Activated naive CD4-positive, alpha-beta T cell treated with anti-CD3 and anti-CD28 coated beads for 36 hours (primary cell): ENCODE measurements at places on chromosomes 7 and 10. TPM values are rescaled to one million over a fixed set of nuclear protein-coding genes. Genes with fewer than 3 reads are reported as not detected.

- DNase-seq = no peak
Observed at GRCh38 chr7:138477581-138477980, 17.5 kb downstream of the TRIM24 start.

DNA sequence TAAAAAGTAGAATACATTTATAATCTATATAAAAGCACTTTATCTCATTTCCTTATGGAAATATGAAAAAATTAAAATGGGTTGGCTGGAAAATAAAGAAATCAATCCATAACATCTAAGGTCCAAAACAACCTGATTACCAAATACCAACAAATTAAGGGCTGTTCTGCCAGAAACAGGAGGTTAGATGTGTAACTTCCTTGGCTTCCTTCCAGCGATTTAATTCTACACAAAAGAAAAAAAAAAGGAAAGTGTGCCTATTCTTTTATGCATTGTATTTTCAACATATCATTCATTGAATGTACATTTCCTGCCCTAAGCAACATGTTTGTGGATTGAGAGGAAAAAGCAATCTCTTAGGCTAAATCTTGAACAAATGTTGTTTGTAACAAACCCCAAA is 36.2 kb upstream of the USP6NL start:
- DNase-seq = no peak

DNA sequence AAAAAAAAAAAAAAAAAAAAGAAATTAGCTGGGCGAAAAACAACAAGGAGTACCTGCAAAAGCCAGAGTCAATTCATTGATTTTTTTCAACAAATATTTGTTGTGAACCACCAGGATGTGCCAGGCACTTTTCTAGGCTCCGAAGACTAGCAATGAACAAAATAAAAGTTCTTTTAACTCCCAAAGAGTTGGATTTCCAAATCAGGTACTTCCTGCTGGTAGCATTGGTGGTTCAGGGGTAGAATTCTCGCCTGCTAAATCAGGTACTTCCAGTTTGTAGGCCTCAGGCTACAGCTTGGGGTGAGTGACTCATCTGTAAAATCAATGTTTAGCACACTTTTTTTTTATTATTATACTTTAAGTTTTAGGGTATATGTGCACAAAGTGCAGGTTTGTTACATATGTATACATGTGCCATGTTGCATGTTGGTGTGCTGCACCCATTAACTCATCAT is 10.9 kb downstream of the PPA1 start:
- DNase-seq = peak; percentile 22

- DNase-seq = no peak
Observed at GRCh38 chr7:20444030-20444800, 113.5 kb downstream of the ITGB8 start.

CYP2C8 gene
- total RNA-seq = not detected

GRCh38 chr7:96200740-96201139 is 121.2 kb downstream of the SLC25A13 start:
- DNase-seq = no peak

DNA sequence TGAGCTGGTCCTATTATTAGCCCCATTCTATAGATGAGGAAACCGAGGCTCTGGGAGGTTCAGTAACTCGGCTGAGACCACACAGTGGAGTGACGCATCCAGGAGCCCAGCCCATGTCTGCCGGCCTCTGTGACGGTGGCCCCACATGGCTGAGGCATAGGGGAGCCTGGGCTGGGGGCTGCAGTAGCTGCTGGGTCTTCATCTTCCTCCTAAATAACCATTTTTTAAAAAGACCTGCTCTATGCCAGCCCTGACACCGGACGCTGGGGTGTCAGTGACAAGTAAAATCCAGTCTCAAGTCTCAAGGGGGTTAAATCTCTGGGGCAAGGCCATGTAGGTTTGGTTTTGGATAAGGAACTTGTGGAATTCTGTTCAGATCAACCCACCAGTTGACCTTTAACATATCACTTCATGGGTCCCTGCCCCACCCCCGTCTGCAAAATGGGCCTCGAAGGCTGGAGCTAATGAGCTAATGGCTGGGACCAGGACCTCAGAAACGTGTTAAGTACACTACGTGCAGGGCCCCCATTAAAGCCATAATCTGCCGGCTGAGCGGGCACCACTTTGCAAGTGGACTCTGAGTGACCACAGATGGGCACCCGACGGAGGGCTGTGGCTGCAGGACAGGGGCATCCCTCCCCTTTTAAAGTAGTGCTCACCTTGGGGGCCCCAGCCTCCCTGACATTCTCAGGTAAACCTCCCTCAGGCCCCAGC is 136.5 kb upstream of the UNC5B start:
- no peak for DNase-seq

GRCh38 chr7:129741743-129742213 is 130.3 kb downstream of the NRF1 start:
- no peak for DNase-seq

DNA sequence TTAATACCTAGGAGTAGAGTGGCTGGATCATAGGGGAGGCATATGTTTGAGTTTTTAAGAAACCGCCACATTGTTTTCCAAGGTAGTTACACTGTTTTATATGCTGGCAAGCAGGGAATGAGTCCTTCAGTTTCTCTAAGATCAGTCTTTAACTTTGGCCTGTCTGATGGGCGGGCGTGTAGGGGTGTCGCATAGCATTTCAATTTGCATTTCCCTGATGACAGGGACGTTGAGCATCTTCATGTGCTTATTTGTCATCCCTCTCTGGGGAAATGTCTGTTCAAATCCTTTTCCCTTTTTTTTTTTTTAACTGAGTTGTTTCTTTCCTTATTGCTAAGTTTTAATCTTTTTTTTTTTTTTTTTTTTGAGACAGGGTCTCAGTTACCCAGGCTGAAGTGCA is 9.8 kb downstream of the MTG1 start:
- no peak for DNase-seq

- DNase-seq = no peak
Observed at GRCh38 chr7:12655161-12655560, 32.3 kb upstream of the ARL4A start.

PROSER2 gene
- 0.57 TPM for total RNA-seq

CDC14C gene
- not detected for total RNA-seq

- DNase-seq = no peak
Observed at GRCh38 chr7:86826948-86827347, 183.2 kb downstream of the GRM3 start.

TAS2R41 gene
- total RNA-seq = not detected

GRCh38 chr10:112313911-112314310 is 30.7 kb downstream of the TECTB start:
- DNase-seq = no peak

GPR85 gene
- total RNA-seq = not detected

CROT gene
- 6.0 TPM for total RNA-seq

DNA sequence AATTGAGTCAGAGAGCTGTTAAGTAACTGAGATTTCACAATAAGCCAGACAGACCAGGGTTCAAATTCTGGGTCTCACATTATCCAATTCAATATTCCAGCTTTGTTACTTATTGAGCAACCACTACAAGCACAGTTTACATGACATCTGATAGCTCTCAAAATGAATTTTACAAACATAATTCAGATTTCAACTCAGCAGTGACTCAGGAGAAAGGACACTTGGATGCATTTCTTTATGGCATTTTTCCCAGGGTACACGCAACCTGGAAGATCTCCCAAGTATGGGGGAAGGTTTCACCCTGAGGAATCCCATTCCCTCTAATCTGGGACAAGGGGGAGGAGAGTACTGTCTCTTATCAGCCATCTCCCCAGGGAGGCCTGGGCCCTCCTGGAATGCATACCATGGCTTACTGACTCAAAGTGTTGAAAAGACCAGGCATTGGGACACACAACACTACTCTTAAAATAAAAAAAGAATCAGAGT is 102.4 kb downstream of the CFTR start:
- DNase-seq = no peak

GRCh38 chr7:127093340-127093739 is 159.4 kb downstream of the GRM8 start:
- no peak for DNase-seq

NPSR1 gene
- not detected for total RNA-seq

EPO gene
- total RNA-seq = not detected

NKX6-2 gene
- not detected for total RNA-seq

DNA sequence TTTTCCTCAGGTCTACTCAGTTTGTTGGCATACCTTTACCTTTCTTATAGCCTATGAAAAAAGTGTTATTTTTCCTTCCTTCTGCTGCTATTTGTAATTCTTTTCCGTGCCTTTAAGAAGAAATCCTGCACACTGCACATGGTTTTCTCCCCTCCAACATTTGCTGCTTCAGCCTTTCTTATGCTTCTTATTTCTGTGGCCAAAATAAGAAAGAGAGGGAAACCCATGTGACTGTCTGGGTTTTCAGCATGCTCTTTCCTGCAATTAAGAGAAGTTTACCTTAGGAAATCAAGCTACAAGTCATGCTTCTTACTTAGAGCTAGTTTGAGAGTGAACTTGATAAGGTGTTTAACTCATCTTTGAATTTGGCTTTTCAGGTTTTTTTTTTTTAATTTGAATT is 11.0 kb downstream of the TBC1D12 start:
- DNase-seq = no peak

GRCh38 chr10:97723001-97723400 is 9.5 kb downstream of the MARVELD1 start:
- no peak for DNase-seq

GRCh38 chr10:68826764-68827591 is at the start of gene STOX1:
TSS of gene STOX1 (plus strand) at chr10:68827531. CDS start at chr10:68827624, 93 bp downstream.
- peak; percentile 56 for DNase-seq

DNA sequence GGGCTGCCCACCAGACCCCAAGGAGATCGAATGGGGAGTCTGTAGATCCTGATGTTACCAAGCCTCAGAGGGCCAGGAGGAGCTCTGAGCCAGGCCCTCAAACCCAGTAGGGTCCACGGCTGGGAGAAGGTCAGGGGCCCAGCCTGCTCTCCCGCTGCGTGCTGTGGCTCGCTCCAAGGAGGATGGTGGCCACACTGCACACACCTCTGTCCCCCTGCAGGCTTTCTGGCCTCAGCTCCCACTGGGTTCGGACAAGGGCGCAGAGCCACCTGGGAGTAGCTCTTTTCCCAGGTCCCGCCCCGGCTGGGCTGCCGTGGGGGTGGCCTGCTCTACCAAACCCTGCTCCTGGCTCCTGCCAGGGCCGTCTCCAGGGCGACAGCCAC is 175.8 kb downstream of the ZNF248 start:
- no peak for DNase-seq

PRSS2 gene
- not detected for total RNA-seq

PAPOLB gene
- total RNA-seq = not detected

DNA sequence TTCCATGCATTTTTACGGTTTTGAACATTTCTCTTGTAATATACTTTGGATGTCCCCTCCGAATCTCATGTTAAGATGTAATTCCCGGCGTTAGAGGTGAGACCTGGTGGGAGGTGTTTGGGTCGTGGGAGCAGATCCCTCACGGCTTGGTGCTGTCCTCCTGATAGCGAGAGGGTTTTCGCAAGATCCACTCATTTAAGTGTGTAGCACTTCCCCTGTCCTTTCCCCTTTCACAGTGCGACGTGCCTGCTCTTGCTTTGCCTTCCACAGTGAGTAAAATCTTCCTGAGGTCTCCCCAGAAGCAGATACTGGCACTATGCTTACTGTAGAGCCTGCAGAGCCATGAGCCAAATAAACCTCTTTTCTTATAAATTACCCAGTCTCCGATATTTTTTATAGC is 6.6 kb downstream of the GPR141 start:
- DNase-seq = no peak

GRCh38 chr7:20793248-20793647 is 6.6 kb upstream of the SP8 start:
- no peak for DNase-seq

CNNM1 gene
- total RNA-seq = 0.81 TPM
